Cardiac septum (tissue), 1 donor: ENCODE measurements at places on chromosomes 5 and 9. TPM values are rescaled to one million over a fixed set of nuclear protein-coding genes. Genes with fewer than 3 reads are reported as not detected.

- no peak for DNase-seq
These were observed 160.1 kb upstream of the TAS2R1 start for GRCh38 chr5:9790276-9790675.

GRCh38 chr5:125197321-125197720 lies 450.9 kb upstream of the ZNF608 start:
- DNase-seq, result no peak

DNA sequence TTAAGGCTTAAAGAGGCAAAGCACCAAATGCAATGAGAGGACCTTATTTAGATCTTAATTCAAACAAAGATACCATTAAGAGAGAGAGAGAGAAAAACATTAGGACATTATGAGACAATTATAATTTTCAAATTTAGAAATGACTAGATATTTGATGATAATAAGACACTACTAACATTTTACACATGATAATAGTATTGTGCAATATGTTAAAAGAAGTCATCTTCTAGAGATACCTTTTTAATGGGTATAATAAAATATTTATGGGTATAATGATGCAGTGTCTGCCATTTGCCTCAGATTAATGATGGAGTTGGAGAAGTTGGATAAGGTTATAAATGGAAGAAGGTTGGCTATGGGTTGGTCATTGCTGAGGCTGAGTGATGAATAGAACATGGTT lies 21.2 kb downstream of the SPAAR start:
- DNase-seq, result no peak

GRCh38 chr9:92781899-92782298 lies 17.3 kb upstream of the BICD2 start:
- no peak for DNase-seq

DNA sequence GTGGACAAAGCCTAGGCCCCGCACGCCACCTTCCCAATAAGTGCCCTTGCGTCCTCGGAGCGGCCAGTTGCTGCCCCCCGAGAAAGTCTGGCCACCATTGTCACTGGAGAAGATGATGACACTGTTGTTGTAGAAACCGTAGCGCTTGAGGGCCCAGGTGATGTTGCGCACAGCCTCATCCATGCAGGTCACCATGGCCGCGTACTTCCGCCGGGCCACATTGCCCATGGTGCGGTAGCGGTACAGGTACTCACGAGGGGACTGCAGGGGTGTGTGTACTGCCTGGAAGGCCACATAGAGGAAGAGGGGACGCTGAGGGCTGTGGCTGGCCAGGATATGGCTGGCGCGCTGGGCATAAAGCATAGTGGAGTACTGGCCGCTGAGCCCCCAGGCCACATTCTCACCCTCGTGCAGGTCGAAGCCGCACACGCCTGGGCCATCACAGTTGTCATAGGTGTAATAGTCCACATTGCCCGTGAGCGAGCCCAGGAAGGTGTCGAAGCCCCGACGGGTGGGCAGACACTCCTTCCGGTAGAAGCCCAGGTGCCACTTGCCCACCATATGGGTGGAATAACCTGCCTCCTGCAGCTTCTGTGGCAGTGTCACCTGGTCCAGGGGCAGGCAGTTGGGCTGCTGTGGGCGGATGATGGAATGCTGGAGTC lies 4.6 kb downstream of the ARSI start:
- peak; percentile 47 for DNase-seq

GRCh38 chr5:116343961-116344360 lies 230.7 kb downstream of the SEMA6A start:
- no peak for DNase-seq

GRCh38 chr5:133142782-133143181 lies 91.0 kb downstream of the HSPA4 start:
- DNase-seq, result no peak

GRCh38 chr5:138663009-138663408 lies 87.8 kb upstream of the HSPA9 start:
- no peak for DNase-seq

GRCh38 chr5:142484821-142485387 lies 160.1 kb upstream of the SPRY4 start:
- DNase-seq, result no peak

DNA sequence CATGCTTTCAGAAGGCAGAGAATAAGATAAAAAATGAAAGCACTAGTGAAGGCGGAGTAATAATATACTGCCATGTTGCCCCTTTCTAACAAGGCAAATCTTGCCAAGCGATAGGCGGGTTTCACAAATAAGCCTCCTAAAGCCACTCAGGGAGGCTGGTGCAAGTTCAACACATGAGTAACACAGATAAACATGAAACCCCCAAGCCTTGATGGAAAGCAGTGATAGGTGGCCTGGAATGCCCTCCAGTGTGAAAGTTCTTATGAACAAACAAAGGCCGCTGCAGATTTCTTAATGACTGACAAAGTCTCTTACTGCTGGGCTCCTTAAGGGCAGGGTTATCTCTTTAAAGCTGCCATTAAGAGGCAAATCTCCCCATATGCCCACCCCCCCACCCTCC lies 154.7 kb downstream of the ZDHHC21 start:
- DNase-seq, result no peak

- no peak for DNase-seq
These were observed 69.8 kb downstream of the NIPSNAP3B start for GRCh38 chr9:104833696-104834095.

DNA sequence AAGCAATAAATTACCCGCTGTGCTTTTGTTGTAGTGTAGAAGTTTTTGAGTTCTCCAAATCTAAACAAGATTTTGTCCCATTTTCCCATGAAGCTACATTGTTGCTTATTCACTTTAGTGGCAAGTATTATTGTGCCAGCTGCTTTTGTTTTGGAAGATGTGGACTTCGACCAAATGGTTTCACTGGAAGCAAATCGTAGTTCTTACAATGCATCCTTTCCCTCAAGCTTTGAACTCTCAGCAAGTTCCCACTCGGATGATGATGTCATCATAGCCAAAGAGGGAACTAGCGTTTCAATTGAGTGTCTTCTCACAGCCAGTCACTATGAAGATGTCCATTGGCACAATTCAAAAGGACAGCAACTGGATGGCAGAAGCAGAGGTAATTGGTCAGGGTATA lies 10.9 kb downstream of the MFAP3 start:
- DNase-seq, result no peak

GRCh38 chr5:68730220-68730978 lies 363.4 kb upstream of the SLC30A5 start:
- DNase-seq, result no peak

DNA sequence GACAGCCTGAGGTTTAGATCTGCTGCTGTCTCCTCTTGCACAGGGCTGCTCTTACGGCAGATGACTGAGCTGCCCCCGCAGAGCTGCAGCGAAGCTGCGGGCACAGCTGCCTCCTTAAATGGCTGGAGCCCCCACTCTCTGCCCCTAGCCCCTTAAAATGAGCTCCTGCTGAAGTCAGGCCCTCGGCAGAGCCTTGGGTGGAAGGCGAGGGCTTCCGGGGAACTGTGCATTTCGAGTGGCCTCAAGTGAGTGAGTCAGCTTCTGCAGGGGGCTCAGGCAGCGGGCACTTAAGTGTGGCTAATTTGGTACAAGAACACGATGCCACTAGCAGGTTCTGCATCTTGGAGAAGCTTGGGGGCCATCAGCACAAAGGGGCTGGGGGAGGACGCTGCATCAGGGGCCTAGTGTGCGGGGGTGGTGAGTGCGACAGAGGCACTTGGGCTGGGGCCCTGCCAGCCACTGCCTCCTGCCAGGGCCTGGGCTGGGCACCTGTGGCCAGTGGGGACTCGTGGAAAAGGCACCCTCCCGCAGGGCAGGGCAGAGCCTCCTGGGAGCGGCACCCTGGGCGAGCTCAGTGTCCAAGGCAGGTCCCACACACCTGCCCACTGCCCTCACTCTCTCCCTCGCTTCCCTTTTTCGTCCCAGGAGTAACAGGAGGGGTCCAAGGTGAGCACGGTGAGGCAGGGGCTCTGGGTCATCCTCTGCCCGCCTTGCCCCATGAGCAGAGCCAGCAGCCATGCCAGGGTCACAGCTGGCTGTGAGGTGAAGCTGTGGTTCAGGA lies 28.8 kb upstream of the RNU6ATAC start:
- no peak for DNase-seq

- DNase-seq, result no peak
These were observed 581.9 kb upstream of the BRINP1 start for GRCh38 chr9:119951090-119951489.

DNA sequence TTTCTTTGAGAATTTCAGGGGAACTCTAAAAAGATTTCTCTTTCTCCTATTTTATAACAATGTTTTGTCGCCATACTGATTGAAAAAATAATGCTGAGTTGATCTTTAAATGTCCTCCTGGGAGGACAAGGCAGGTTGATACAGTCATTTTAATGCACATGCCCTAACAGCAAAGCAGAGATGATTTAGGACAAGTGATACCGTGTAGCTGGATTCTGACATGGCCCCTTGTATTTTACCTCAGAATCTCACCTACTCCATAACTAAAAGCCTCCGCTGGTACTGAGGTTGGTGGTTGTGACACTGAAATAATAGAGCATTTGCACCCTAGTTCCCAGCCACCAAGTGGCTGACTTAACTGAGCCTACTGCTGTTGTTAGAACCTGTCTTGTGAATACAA lies 811 bp upstream of the LRRTM2 start:
- DNase-seq, result no peak

- no peak for DNase-seq
These were observed 64.7 kb upstream of the ABCA1 start for GRCh38 chr9:104992659-104993058.

GRCh38 chr5:167966979-167967378 lies 324.5 kb upstream of the WWC1 start:
- DNase-seq, result no peak

GRCh38 chr9:133930682-133931485 lies 61.2 kb downstream of the VAV2 start:
- no peak for DNase-seq

DNA sequence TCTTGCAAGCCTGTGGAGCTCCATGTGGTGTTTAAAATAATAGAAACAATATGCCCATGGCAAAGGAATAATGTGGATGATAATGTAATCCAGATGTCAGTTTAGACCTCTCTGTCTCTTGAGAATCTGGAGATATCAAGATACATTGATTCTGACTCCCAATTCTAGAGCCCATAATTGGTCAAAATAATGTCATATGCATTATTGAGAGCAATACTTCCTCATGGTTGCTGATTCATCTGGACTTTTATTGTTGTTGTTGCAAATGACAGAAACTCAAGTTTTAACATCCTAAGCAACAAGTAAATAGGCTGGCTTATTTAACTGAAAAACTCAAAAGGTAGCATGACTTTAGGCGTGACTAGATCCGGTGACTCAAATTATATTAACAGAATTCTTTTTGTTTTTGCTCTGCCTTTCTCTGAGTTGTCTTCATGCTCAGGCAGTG lies 152.1 kb downstream of the PCSK1 start:
- DNase-seq, result no peak

- DNase-seq, result no peak
These were observed 45.1 kb upstream of the TRIO start for GRCh38 chr5:14097998-14098471.

GRCh38 chr9:99690573-99690972 lies 131.1 kb upstream of the NR4A3 start:
- DNase-seq, result no peak

GRCh38 chr9:86983249-86983619 lies 35.9 kb upstream of the GAS1 start:
- no peak for DNase-seq

- DNase-seq, result no peak
These were observed 152.4 kb upstream of the ARRDC3 start for GRCh38 chr5:91535499-91535898.

DNA sequence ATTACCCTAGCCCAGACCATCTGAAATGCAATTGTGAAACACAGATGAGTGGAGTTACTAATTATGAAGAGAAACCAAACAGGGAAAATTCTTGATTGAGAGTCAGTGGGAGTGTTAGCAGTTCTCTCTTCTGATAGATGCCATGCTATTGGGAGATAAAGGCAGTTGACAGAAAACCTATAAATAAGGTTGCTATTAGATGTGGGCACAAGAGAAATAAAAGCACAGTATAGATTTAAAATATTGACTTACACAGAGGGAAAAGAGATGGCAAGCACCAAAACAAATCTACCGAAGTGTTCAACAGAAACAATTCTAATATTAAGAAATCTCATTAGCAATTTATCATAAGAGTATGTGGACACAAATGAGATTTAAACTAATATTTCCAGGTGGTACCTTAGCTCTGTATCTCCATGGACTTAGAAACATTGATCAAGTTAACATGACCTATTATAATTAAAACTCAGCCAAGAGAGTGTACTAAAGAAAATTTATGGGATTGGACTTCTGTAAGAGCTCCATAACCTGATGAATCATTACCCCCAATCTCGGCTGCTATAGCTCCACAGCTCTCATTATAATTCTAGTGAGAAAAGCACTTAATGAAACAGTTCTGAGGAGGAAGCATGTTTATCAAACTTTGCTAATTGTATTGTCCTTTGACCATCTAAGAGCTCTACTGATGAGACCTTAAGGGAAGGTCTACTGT lies 665.0 kb upstream of the RIOK2 start:
- no peak for DNase-seq

DNA sequence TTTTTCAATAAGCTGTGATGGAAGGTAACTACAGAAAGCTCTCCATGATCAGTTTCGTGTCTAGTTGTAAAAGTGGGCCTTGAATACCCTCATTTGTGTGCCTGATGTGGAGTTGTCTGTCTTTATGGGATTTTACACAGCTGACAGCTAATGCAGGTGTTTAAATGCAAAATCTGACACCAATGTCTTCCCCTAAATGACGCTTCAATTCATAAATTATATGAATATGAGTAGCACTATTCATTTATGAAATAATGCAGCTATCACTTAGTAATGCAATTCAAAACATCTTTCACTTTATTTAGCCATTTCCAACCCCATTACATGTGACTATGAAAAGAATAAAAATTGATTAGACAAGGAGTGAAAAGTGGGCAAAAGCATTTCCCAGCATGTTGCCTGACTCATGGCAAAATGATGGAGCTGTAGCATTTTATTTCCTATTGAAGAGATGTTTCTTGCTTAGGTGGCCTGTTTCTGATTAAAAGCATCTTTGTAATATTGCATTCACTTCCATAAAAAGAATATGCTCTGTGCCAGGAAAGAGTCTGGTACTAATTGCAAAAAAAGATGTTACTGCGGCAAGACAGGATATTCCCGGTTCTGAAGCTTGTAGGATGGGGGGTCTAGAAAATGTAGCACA lies 116.7 kb upstream of the HAPLN1 start:
- DNase-seq, result no peak

Gene CYLC2
- total RNA-seq, result not detected

Gene PCDHB9
- 1.3 TPM for total RNA-seq

Gene BASP1
- 3.9 TPM for total RNA-seq

Gene FOXD4L4
- total RNA-seq, result not detected

Gene ADGRD2
- total RNA-seq, result not detected

Gene GPRIN1
- total RNA-seq, result 0.48 TPM

Gene PDE6A
- 0.13 TPM for total RNA-seq

Gene ANKRD34B
- not detected for total RNA-seq

Gene GABRA6
- total RNA-seq, result not detected

Gene DMGDH
- total RNA-seq, result 0.86 TPM

Gene ADAMTS16
- total RNA-seq, result not detected

Gene PCDHB10
- 0.94 TPM for total RNA-seq

Gene SNCAIP
- total RNA-seq, result 1.3 TPM

Gene UGT3A1
- total RNA-seq, result not detected

Gene IFNK
- total RNA-seq, result not detected
